ENCODE measurements at places on chromosomes 3 and 15.
A peak's percentile ranks its signal among the peaks of the same experiment; 100 is the strongest.

GRCh38 chr3:140177943-140178342 lies 243.0 kb downstream of the CLSTN2 start:
- DNase-seq: no peak

GRCh38 chr3:52428151-52429005 lies 16.5 kb downstream of the SEMA3G start:
- DNase-seq: no peak

- DNase-seq: no peak
Observed at GRCh38 chr3:45944830-45945620, 1.8 kb downstream of the CXCR6 start.

GRCh38 chr15:68992696-68993095 lies 21.8 kb upstream of the NOX5 start:
- no peak for DNase-seq

GRCh38 chr15:88391006-88391405 lies 76.2 kb downstream of the MRPL46 start:
- DNase-seq: no peak

DNA sequence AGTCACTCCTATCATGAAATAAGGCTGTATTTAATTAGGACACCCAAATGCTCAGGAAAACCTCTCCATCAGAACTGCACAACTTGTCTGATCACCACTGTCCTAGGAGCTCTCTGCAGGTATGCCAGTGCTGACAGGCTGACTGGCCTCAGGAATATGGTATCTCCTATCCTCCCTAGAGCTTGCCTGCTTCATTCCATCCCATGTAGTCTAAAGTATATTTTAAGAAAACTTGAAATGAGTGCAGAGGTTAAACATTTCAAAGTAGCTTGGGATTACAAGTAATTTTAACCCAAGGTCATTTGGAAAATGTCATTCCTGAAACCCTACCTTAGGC lies 23.7 kb downstream of the FILIP1L start:
- DNase-seq: no peak

- DNase-seq: no peak
Observed at GRCh38 chr3:107800710-107801109, 277.9 kb downstream of the BBX start.

DNA sequence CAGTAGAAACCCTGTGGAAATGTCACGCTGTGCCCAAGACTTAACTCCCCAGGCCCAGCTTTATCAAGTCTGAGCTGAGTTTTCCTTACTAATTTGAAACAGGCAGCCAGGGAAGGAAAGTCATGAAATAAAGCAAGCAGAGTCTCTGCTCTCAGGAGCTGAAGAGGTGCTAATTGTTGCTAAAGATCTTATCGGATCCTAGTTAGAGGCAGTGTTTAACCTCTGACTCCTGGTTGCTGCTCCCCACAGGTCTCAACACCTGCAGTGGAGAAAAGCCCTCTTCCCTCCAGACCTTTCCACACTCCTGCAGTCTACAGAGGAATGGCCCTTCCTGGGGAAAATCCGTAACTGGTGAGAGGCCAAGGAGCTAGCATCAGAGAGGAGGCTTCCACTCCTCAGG lies 628.2 kb downstream of the NTRK3 start:
- DNase-seq: no peak

DNA sequence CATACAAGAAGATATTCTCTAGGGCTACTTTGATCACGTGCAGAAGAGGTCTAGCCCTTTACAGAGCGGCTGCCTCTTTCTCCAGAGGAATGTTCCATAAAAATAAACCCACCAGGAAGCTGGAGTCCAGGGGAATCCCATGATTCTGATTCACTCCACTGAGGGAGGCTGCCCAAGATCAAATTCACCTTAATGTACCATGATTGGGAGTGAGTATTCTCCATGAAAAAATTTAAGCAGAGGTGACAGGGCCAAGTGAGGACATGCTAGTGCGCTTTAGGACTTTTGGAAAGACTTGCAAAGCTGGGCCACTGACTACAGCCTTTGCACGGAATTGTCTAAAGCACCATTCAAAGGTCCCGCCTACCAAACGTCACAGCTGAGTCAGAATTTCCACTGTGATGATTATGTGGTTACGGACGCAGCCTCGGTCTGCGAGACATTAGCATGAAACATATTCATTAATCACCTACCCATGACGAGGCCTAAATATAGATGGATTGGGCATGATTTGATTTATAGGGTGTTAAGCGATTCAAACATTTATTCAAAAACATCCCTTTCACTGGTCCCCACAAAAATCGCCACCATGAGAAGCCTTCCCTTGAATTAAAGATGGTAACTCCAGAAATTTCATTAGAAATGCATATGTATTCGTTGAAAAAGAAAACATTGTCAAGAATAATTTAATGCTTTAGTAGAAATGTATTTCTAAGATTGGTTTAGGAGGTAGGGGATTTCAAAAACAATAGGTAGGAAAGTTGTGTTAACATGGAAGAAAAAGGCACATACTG lies 152.6 kb downstream of the GREM1 start:
- no peak for DNase-seq

- no peak for DNase-seq
Observed at GRCh38 chr3:58111513-58112184, 99.1 kb downstream of the DNASE1L3 start.

- DNase-seq: no peak
Observed at GRCh38 chr3:178536211-178537079, at the start of gene KCNMB2. Gene KCNMB2 (plus strand): TSS chr3:178536436.

- peak; percentile 62 for DNase-seq
Observed at GRCh38 chr15:66702035-66702786, at the start of gene SMAD6. Gene SMAD6 (plus strand): TSS chr15:66702236. CDS start chr15:66703259, 1,023 bp downstream.

DNA sequence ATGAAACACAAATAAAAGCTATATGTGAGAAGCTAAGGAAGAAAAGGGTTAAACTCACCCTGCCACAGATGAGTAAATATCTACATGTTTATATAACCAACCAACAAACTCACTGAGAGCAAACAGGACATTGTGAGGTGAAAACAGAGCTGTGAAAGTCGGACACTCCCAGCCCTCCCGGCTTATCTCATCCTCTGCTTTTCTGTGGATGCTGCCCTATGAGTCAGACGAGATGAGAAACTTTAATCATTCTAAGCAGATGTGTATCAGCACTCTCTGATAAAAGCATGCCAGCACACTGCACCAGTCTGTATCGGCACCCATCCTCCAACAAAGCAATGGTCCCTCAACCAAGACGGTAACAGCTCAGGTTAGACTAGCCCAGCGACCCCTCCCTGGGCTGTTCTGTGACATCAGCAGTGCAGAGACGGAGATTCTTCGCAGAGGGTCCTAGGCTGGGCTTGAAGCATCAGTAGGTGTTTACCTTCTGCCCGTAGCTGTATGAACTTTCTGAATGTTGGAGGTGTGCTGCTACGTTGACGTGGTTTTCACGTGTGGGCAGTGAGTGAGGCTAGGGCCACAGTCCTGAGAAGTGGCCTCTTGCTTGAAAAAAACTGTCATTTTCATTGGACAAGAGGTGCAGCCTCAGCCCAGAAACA lies 119.8 kb upstream of the ALDH1A3 start:
- DNase-seq: no peak

GRCh38 chr3:49717959-49718857 lies 1.3 kb downstream of the AMIGO3 start:
- no peak for DNase-seq

GRCh38 chr15:53555226-53555625 lies 204.2 kb downstream of the WDR72 start:
- DNase-seq: no peak

GRCh38 chr3:50274371-50275104 lies 4.3 kb upstream of the LSMEM2 start:
- no peak for DNase-seq

- no peak for DNase-seq
Observed at GRCh38 chr3:58230876-58231552, 6.6 kb upstream of the ABHD6 start.

- DNase-seq: no peak
Observed at GRCh38 chr3:64354956-64355355, 129.7 kb upstream of the PRICKLE2 start.

DNA sequence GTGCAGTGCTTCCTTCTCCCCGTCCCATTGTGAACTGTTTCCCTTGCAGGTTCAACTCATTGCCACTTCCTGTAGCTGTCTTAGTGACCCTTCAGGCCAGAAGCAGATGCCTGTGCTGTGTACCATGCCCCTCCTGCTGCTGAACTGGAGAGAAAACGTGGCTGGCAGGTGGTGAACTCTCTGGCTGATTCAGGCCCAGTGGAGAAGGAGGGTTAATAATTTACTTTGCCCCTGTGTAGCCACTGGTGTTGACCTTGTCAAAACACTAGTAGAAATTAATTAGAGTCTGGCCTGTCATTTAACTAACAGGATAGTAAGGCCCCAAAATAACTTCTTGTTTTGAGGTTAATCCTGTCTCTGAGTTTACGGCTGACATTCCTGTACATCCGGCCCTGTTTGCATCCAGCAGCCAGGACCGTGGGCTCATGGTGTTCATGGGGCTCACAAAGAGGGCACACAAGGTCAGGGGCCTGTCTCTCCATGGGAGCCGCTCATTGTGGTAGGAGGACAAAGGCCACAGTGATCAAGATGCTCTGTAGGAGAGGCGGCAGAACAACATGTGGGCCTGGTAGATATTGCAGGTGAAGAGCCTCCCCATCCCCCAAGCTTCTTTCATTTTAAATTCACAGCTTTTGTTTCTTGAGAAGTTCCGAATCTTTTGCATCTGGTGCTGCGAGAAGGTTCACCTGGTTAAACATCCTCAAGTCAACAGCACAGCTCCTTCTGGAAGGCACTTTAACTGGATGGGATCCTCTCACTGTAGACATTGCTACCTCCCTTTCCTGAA lies 101.6 kb downstream of the CGNL1 start:
- no peak for DNase-seq

GRCh38 chr3:7075117-7075516 lies 214.2 kb downstream of the GRM7 start:
- DNase-seq: no peak

DNA sequence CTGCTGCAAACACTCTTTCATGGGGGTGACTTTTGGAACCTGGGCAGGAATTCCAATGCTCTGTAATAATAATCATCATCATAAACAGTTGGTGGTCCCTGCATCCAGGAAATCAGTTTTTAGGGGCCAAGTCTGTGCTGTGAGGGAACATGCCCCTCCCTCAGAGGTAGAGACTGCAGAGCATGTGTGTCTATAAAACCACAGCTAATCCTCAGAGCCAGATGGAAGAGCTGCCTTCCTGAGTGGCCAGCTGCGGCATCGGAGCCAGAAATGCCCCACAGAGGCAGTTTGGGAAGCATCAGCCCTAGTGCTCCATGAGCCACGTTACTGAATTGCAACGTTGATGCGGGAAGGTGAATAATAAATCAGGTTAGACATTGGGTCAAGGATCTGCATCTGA lies 12.9 kb upstream of the TPM1 start:
- no peak for DNase-seq

- no peak for DNase-seq
Observed at GRCh38 chr15:74201710-74202420, 722 bp downstream of the STRA6 start.

GRCh38 chr15:85402195-85402881 lies 21.9 kb downstream of the AKAP13 start:
- DNase-seq: no peak

GRCh38 chr3:187352581-187353575 lies 15.3 kb upstream of the RTP4 start:
- no peak for DNase-seq

Data from activated gamma-delta T cell (primary cell).